Stimulated activated CD8-positive, alpha-beta memory T cell treated with anti-CD3 and anti-CD28 coated beads, Interleukin-7, amount 100 ng/mL, for 48 hours (primary cell): ENCODE measurements at places on chromosomes 12 and 14.

DNA sequence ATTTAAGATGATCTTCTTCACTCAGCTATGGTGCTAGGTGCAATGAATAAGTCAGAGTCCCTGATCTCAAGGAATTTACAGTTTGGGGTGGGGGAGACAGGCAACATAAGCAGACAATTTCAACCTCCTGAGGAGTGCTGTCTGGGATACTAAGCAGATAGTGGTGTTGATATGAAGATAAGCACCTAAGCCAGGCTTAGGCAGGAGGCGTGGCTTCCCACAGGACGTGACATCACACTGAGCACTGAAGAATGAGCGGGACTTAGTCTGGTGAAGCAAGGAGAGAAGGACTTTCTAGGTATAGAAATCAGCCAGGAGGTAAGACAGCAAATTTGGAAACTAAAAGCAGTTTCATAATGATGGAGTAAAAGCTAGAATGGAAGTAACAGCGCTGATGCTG is 6.8 kb downstream of the PRPH start:
- DNase-seq: no peak

- DNase-seq: no peak
Observed at GRCh38 chr12:89873745-89874144, 165.1 kb upstream of the ATP2B1 start.

- DNase-seq: no peak
Observed at GRCh38 chr12:49559011-49559675, 8.8 kb downstream of the MCRS1 start.

DNA sequence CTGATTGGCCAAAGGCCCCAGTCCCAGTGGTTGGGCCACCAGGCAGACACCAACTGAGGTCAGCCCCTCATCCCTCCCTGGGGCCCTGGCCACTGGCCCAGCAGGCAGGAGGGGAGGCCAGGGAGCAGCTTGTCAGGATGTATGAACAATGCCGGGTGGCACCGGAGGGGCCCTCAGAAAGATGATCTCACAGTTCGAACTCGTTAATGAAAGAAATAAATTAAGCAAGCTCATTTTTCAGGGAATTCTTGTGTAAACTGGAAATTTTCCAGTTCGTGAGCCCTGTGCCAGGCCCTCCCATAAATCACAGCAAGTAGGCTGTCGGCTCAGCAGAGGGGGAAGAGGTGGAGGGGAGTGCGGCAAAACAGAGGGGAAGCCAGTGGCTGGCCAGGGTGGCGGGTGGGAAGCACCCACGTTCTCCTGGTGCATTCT is 177.0 kb upstream of the VASH1 start:
- no peak for DNase-seq

GRCh38 chr12:76790564-76791552 is 26.9 kb downstream of the ZDHHC17 start:
- DNase-seq: no peak
